ENCODE measurements at places on chromosomes 3 and 15.

DNA sequence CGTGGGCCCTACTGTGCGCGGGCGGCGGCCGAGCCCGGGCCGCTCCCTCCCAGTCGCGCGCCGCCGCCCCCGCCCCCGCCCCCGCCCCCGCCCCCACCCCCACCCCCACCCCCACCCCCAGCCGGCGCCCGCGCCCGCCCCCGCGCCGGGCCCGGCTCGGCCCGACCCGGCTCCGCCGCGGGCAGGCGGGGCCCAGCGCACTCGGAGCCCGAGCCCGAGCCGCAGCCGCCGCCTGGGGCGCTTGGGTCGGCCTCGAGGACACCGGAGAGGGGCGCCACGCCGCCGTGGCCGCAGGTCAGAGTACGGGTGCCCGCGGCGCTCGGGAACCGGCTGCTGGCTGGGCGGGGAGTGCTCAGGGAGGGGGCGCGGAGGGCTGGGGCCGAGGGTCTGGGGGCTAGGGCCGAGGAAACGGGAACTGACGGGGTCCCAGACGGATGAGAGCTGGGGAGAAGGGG, 1.1 kb upstream of the PPARG start:
- no peak for DNase-seq

GRCh38 chr3:108178676-108179075, 43.5 kb downstream of the IFT57 start:
- DNase-seq, result no peak

DNA sequence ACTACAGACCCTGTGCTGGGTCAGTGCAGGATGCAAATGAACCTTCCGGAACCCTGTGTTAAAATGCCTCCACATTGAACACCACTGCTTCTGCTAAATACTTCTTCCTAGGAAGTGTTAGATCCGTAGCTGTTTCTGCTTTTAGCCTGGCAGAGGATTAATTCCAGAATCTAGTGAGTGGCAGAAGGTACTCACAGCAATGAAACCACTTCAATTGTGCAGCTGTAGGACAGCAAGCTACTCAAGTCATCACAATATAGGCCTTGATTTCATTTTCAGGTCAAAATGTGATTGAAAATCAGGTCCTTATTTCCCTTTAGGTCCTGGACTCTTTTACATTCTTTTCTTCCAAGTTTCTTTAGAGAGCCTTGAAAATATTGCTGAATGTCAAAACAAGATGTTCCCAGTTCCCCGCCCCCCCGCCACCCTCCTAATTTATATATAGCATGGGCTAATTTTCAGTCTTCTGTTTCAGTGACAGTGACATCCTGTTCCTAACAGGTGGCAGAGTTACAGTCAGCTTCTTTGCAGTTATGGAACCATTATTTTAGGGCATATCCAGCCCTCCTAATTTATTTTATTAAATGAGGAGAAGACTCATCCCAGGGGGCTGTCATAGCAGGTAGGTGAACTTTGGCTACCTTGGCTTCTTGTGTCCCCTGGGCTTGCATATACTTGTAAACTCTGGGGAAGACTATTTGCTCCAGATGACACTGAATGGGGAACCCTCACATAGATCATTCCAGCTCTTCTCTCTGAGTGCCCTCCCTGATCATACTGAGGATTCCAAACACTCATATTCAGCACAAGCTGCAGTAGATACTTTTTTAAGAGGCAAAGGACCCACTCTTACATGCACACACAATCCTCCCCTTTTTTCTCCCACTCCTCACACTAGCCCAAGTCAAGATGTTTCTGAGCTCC, 28.0 kb upstream of the ARNT2 start:
- no peak for DNase-seq

DNA sequence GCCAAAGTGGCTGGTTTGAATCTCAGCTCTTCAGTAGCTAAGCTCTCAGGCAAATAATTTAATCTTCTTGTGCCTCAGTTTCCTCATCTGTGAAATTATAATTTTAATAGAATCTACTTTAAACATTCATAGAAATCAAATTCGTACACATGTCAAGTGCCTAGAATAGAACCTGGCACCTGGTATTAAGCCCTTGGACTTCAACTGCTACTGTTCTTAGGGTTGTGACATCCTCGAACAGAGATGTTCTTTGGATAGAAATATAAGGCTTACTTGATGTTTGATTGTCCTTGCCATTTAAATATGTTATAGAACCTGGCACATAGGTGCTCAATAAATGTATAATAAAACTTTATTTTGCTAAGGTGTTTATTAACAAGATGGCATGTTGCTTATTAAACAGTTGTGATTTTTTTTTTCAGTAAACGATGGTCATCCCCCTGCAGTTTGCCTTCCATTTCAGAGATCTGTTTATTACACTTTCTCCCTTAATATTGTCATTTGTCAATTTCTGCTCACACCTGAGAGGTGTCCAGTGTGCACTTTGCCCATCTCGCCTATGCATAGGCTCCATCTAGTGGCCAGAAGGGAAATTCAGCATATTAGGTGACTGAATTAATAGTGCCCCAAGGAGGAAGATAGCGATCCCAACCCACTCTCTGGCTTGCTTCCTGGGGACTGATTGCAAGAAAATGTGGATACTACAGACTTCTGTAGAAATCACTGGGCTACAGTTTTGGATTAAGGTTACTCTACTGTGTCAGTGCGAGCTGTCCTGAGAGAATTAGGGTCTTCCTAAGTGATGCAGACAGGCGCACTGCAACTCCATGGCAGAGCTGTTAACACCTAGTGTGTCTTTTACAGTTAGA, 10.7 kb downstream of the IGF1R start:
- peak; percentile 23 for DNase-seq

GRCh38 chr15:92271179-92271578, 122.5 kb upstream of the ST8SIA2 start:
- no peak for DNase-seq

Data from brain (organoid and tissue), 16 donors.